ENCODE measurements at places on chromosomes 4 and X.

DNA sequence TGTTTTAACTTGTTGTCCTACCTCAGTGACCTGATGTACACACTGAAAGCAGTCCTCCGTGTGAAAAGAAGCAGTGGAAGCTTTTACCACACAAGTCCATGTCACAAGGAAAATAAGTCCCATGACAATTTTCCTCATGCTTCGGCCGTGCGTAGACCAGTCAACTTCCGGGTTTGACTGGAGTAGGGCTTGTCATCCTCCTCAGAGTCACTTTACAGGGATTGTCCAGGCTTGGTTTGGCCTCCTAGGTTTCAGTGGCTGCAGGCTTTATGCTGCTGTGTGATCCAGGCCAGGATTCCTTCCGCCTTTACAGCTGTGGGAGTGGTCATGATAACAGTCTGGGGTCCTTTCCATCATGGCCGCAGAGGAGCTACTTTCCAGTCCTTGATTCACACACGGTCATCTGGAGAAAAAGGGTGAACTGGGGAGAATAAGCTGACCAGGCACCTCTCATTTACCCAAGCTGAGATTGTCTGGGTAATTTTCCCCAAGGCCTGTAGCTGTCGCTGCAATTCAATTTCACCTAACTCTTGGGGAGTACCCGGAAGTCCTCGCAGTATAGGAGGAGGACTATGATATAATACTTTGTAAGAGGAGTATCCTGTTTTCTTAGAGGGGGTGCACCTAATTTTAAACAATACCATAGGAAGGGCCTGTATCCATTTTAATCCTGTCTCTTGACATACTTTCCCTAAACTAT, 206.1 kb upstream of the KLF8 start:
- no peak for DNase-seq

DNA sequence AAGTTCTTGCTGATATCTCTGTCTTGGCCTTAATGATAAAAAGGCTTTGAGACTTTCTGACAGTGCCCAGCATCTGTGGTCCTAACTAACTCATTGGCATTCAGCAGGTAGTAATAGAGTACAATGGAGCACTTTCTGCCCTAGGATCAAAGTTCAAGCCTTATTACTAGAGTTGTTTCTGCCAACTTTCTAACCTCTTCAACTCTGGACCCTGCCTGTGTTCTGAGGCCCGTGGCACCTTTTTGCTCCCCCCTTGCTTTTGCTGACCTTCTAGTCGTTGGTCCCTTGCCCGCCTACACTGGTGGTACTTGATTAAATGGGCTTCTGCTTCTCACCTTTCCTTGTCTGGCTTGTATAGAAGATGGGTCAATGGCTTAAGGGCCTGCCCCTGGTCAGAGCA, 126.3 kb downstream of the PPARGC1A start:
- DNase-seq: no peak

GRCh38 chrX:131067216-131067615, 9.1 kb downstream of the ARHGAP36 start:
- no peak for DNase-seq

DNA sequence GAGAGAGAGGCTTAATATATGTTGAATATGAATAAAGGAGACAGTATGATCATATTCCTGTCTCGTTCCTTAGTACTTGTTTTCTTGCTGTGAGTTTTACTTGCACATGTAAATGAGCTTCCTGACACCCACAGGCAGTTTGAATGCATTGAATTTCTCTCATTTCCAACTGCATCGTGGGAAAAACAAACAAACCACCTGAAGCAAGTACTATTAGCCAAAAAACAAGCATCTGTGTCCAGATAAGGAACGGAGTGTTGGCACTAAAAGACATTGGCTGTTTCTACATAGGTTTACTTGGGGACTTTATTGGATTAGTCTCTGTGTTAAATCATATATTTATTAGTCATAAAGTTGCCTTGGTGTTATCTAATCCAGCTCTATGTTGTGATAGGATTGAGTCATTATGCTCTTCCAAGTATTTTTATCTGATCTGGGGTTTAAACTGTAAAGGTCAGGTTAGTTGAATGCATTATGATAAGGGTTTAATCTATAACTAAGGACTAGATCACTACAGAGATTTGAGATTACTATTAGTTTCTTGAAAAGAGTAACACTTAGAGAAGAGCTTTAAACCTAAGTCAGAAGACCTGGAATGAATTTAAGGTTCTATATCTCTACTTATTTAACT, 339.0 kb upstream of the SPANXN4 start:
- DNase-seq: no peak

DNA sequence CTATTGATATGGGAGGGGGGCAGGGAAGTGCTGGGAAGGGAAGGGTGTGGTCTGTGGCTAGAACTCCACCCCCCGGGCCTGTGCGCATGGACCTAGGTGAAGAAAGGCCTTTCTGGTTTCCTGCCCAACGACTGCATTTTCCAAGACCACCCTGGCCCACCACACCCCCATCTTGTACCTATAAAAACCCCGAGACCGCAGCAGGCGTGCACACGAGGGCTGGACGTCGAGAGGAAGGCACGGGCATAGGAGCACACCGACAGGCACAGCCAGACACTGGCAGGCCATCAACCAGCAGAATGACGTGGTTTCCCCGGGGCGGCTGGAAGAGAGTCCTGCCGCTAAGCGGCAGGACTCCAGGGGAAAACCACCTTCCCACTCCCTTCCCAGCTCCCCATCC, 981.1 kb downstream of the PCDH7 start:
- DNase-seq: no peak

DNA sequence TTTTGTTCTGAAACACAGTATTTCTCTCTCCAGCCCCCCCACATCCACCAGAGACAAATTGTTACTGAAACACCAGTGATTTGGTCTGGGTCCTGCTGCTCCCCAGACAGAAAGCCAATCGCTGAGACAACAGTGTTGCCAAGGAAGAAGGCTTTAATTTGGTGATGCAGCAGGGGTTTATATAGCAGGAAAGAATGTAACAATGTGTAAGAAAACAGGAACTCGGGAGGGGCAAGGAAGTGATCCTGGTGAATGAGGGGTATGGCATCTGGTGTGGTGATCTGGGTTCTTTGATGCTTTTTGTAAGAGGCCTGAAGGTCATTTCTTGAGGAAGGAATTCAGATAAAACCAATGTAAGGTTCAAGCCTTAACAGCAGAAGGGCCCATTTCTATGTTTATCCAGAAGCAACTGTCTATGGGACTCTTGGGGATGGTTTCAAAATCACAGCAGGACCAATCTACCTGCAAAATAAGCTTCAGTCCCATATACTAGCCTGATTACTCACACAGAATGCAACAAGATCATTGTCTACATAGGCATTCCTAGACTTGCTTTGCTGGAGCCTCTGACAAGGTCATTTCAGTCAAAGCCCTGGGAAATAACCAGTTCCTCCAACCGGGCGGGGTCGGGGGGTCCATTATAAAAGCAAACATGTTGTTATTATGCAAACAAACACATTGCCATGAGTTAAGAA, 445.2 kb upstream of the ZFP42 start:
- no peak for DNase-seq

GRCh38 chr4:42736527-42737195, 79.8 kb upstream of the ATP8A1 start:
- no peak for DNase-seq

- DNase-seq: no peak
Measured at GRCh38 chr4:126708716-126709115, 924.0 kb upstream of the INTU start.

DNA sequence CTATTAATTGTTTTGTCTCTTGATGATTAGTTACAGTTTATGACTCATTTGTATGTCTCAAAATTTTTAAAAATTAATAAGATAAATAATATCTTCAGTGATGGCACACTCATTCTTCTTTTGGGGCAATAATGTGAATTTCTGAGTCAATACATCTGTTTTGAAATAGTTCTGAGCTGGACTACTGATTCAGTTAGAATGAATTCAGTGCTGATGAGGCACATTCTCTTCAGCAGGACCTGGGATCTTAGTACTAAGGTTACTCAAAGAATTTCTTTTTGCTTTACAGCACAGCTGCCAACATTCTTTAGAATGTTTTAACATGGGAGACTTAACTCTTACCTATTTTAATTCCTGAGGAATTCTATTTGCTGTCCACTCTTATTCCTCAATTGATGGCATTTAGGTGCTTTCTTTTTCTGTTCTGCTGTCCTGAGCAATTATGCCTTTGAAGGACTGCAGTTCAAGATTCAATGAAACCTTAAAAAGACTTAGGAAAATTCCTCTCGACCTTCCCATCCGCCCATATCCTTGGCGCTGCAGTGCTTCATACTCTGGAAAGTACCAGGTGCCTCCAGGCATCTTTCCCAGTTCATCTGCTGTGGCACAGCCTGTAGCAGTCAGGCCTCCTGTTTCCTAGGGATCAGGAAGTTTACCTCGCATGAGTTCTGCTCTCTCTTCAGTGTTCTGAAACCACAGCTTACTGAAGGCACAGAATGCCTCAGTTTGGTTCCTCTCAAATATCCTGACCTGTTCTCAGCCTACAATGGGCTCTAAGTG, 213.7 kb downstream of the FSTL5 start:
- DNase-seq: no peak

GRCh38 chr4:20323991-20324390, 72.3 kb downstream of the SLIT2 start:
- DNase-seq: no peak

GRCh38 chrX:116298956-116299355, 128.4 kb downstream of the AGTR2 start:
- DNase-seq: no peak

Measured in stimulated activated CD8-positive, alpha-beta memory T cell treated with anti-CD3 and anti-CD28 coated beads, Interleukin-4, amount 100 ng/mL, for 1 hour (primary cell).